Heart left ventricle (tissue), 16 donors: ENCODE measurements at places on chromosomes 6 and 20. TPM values are rescaled to one million over a fixed set of nuclear protein-coding genes. Genes with fewer than 3 reads are reported as not detected.

- no peak overlapping the region for H3K4me3 ChIP-seq
- H3K27me3 ChIP-seq, result no peaks in the 10 kb centered on the region
- no peak overlapping the region for H3K27ac ChIP-seq
- H3K4me1 ChIP-seq, result no peaks in the 10 kb centered on the region
- no peak for DNase-seq
Measured at GRCh38 chr20:61742097-61742825, 323.4 kb downstream of the TAF4 start.

The JAG1 gene
- total RNA-seq, result 34.9 TPM

DNA sequence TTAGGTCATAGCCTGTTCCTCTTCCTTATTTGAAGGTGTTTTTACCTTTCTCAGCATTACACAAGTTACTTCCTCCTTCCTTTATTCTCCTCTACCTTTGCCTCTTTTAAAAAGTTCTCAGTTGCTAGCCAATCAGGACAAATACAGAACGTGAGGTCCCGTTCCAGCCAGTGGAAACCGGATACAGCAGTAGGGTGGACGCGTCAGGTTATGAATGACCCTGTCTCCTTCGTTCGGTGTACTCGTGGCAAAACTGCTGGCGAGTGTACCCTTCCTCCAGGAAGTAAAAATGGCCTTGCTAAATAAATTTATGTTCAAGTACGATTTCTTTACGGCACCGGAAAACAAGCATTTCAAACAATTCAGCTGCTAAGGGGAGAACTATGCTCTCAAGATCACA, 77.0 kb upstream of the MLN start:
- no peaks in the 10 kb centered on the region for H3K4me1 ChIP-seq
- H3K4me3 ChIP-seq, result no peak overlapping the region

GRCh38 chr6:52958546-52959255, 36.4 kb downstream of the GSTA4 start:
- no peak overlapping the region for H3K4me3 ChIP-seq
- no peaks in the 10 kb centered on the region for H3K27me3 ChIP-seq
- no peak for DNase-seq
- H3K36me3 ChIP-seq, result no peaks in the 10 kb centered on the region
- H3K4me1 ChIP-seq, result no peaks in the 10 kb centered on the region

The SPATS1 gene
- not detected for total RNA-seq

DNA sequence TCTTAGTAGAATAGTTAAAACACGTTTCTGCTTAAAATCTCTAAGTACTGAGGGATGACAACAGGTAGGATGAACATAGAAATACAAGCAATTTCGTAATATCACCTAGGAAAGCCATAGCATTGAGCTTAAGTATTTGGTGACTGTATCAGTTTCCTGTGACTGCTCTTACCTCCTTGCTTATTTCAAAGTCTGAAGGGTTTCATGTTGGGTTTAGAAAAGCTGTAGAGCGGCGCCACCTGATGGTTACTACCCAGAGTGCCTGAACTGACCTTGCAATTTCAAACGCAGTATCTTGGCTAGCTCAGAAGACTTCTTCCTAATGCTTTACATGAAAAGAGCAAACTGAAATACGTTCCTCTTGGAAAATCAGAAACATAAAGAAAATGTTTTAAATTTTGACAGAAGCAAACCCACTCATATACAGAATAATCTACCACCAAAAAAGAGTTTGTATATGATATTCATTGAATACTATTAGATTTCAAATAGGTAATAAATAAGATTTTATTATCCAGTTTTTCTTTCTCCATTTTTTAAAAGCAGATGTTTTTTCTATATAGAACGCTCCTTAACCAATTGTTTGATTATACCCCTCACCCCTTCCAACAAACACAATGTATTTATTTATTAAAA, 82.3 kb upstream of the RIPOR2 start:
- peak; percentile 39 for DNase-seq
- no peak overlapping the region for H3K4me3 ChIP-seq
- H3K27me3 ChIP-seq, result no peaks in the 10 kb centered on the region
- H3K36me3 ChIP-seq, result no peaks in the 10 kb centered on the region
- no peak overlapping the region for H3K27ac ChIP-seq

DNA sequence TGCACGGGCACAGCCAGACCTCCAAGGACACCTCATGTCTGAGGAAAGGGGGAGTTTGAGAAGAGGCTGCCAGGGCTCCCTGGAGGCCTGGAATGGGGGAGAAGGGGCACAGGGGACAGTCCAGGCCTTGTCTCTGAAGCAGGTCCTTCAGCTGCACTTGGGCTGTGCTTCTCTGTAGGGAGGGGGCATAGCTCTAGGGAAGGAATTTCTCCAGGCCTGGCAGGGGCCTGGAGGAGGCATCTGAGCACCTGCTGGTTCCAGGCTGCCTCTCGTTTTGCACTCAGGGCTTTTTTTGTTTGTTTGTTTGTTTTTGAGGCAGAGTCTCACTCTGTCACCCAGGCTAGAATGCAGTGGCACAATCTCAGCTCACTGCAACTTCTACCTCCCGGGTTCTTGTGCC, 67.7 kb downstream of the BCAS4 start:
- H3K27me3 ChIP-seq, result no peaks in the 10 kb centered on the region
- no peak overlapping the region for H3K4me3 ChIP-seq
- H3K36me3 ChIP-seq, result no peaks in the 10 kb centered on the region
- H3K27ac ChIP-seq, result no peak overlapping the region
- no peaks in the 10 kb centered on the region for H3K4me1 ChIP-seq
- DNase-seq, result no peak

DNA sequence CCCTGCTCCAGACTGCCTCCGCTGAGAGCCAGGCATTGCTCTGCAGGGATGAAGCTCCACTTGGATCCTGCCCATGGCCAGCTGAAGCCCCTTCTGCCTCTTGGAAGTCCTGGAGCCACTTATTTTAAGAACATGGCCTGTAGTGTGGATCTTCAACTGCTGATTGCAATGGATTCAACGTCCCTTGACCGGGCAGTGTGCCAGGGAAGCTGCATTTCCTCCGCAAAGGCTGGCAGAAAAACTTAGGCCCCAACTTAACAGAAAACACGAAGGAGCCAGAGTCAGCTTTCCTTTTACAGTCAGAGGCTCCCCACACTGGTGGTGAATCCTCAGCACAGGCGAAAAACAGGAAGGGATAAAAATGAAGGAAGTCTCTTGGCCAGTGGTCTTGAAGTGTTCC, 26.3 kb upstream of the FOXQ1 start:
- no peaks in the 10 kb centered on the region for H3K4me1 ChIP-seq
- no peak for DNase-seq
- peaks cover 15% of the 10 kb centered on the region for H3K27me3 ChIP-seq
- H3K36me3 ChIP-seq, result no peaks in the 10 kb centered on the region

The C6orf47 gene
- total RNA-seq, result 20.4 TPM

- H3K4me1 ChIP-seq, result peaks cover 8% of the 10 kb centered on the region
- DNase-seq, result no peak
- no peaks in the 10 kb centered on the region for H3K36me3 ChIP-seq
- H3K27me3 ChIP-seq, result no peaks in the 10 kb centered on the region
- H3K27ac ChIP-seq, result no peak overlapping the region
Measured at GRCh38 chr6:12103158-12103557, 91.0 kb downstream of the HIVEP1 start.

DNA sequence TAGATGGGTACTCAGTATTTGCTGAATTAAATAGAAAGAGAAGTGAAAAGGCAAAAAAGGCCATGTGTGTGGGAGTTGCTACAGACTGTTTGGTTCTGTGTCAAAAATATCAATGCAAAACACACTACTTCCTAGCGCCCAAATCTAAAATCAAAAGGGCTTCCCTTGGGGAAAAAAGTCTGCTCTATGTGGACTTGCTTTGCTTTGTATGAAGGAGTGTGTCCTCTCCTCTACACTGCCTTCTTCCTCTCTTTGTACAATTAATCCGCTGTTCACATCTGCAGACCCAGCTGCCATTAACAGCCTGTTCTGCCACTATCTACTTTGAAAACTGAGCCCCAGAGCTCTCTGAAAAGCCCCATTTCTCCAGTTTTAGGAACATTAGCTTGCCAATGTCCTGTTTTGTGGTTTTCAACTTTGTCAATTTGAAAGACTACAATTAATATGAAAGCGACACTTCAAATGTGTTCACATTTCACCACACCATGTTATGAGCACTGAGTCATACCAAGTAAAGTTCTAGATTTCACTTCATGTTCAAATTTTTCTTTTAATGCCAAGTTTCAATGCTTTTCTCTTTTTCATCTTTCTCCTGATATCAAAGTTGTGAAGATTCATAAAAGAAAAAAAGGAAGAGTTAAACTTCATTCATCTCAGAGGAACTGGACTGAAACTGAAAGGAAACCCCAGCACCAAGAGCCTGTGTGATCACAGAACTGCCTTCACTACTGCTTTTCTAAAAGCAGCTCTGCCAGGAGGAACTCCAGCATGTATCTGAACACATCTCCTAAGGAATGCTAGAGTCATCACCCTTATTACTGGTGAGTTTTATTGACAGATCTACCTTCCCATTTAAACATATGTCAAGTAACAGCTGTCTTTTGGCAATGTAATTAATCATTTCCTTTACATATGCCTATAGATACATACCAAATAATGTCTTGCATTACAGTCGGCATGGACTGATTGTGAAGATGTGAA, 102.6 kb downstream of the KIF13A start:
- no peak overlapping the region for H3K4me3 ChIP-seq
- no peak overlapping the region for H3K27ac ChIP-seq
- DNase-seq, result no peak
- H3K27me3 ChIP-seq, result no peaks in the 10 kb centered on the region

The BEND6 gene
- 0.32 TPM for total RNA-seq

DNA sequence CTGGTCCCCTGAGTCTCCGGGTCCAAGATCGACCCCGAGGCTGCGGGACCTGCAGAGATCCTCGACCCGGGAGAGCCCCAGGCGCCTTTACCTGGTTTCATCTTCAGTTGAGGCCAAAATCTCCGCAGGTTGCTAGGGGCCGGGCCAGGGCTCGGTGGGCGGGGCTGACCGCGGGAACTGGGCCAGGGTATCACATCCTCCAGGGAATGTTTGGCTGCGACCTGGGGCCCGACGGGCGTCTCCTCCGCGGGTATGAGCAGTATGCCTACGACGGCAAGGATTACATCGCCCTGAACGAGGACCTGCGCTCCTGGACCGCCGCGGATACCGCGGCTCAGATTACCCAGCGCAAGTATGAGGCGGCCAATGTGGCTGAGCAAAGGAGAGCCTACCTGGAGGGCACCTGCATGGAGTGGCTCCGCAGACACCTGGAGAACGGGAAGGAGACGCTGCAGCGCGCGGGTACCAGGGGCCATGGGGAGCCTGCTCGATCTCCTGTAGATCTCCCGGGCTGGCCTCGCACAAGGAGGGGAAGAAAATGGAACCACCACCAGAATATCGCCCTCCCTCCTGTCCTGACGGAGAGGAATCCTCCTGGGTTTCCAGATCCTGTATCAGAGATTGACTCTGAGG, 53.8 kb upstream of the POLR1H start:
- H3K36me3 ChIP-seq, result no peaks in the 10 kb centered on the region
- H3K4me1 ChIP-seq, result peaks cover 11% of the 10 kb centered on the region
- H3K4me3 ChIP-seq, result peak overlapping the region; percentile 74
- DNase-seq, result no peak
- H3K27me3 ChIP-seq, result no peaks in the 10 kb centered on the region

The CGA gene
- total RNA-seq, result not detected

The C20orf204 gene
- total RNA-seq, result 0.69 TPM

The MICB gene
- 2.2 TPM for total RNA-seq

GRCh38 chr6:37589198-37589597, 89.5 kb upstream of the CCDC167 start:
- no peaks in the 10 kb centered on the region for H3K36me3 ChIP-seq
- H3K4me3 ChIP-seq, result no peak overlapping the region
- no peak overlapping the region for H3K27ac ChIP-seq
- DNase-seq, result no peak
- H3K4me1 ChIP-seq, result no peaks in the 10 kb centered on the region

DNA sequence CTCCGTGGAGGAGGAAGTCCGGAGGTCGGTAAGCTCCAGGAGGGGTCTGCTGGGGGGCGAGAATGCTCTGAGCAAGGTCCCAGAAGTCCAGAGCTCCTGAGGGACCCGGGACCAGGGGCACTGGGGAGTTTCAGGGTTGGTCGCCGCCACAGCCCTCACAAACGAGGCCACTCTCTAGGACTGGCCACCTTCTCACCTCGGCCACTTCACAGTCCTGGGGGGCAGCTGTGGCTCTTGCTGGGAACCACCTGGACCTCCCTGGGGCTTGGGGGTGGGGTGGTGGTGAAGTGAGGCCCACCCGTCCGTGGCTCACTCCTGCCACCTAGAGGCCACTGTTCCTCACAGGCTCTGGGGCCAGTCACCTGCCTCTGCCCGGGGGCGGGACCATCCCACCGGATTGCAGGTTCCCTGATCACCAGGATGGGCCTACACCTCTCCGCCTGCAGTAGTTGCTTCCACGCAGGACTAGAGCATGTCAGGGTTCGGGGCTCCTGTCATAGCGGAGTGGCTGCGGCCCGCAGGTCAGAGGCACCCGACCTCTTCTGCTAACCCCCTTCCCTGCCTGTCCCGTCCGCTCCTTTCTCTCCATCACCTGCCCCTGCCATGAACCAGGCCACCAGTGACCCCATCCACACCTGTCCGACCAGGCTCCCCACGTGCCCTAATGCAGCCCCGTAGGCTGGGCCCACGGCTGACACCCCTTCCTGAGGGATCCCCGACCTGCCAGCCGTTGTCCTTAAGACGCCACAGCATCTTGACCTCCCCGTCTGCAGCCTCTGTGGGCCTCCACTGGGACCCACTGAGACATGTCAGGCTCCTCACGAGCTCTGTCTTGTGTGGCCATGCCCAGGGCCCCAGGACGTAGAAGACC, 5.1 kb upstream of the TCEA2 start:
- peak; percentile 79 for DNase-seq
- peak overlapping the region; percentile 98 for H3K27ac ChIP-seq
- no peaks in the 10 kb centered on the region for H3K36me3 ChIP-seq

DNA sequence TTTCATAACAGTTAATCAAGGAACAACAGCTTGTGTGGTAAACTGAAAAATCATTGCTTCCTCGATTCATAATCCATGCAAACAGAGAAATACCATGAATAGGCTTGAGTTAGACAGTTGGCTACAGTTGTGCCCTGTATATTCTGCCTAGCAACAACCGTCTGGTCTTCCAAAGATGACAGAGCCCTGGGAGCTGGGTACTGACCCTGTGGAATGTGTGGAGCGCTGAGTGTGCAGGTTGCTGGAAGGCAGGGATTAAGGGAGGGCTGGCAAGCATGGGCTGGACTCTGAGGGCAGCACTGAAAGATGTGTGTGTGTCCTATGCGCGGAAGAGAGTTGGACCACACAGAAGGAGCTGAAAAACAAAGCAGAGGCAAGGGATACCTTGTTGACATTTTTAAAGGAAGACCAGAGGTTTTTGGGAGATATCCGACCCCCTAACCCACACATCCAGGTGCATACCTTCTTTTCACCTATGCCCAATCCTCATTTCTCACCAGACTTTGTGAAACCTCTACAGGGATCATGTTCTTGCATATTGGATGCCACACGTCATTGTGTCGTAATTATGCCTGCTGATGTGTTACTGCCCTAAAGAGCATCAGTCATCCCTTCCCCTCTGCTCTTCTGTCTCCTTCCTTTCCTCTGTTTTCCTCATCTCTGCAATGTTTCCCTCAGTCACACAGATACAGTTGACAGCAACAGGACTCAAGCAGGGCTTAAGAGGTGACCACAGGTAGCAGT, 58.2 kb upstream of the VGLL2 start:
- H3K27me3 ChIP-seq, result no peaks in the 10 kb centered on the region
- H3K4me3 ChIP-seq, result no peak overlapping the region
- no peaks in the 10 kb centered on the region for H3K36me3 ChIP-seq
- no peak overlapping the region for H3K27ac ChIP-seq
- H3K4me1 ChIP-seq, result no peaks in the 10 kb centered on the region

- no peak overlapping the region for H3K4me3 ChIP-seq
- H3K36me3 ChIP-seq, result no peaks in the 10 kb centered on the region
- H3K27me3 ChIP-seq, result no peaks in the 10 kb centered on the region
- no peak overlapping the region for H3K27ac ChIP-seq
- no peak for DNase-seq
Measured at GRCh38 chr6:70375882-70376281, 37.4 kb upstream of the FAM135A start.
